ENCODE measurements at places on chromosomes 11 and 22.

GRCh38 chr11:45890886-45891550 lies 5.6 kb downstream of the MAPK8IP1 start:
- DNase-seq: no peak

DNA sequence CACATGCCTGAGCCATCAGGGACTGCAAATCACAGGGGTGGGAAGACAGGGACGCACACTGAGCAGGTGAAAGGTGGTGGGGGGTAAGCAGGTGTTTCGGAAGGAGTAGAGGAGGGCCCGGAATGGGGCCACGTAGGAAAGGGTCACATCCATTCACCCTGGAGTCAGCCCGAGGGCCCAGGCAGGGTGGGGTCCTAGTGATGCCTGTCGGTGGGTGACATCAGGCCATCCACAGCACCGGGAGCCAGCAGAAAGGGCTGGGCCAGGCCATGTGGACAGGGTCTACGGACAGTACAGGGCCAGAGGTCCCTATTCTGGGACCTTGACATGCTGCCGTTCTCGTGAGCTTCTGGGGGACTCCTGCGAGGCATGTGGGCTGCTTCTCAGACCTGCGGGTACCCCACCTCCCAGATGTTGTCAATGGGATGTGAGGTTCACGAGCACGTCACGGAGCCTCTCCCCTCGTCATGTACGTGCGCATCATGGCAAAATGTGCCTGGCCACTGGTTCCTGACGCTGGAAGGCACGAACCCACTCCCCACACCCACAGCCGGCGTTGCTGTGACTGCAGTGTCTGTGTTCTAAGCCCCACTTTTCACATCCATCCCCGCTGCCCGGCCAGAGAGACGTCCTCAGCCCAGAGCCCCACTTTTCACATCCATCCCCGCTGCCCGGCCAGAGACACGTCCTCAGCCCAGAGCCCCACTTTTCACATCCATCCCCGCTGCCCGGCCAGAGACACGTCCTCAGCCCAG lies 84.1 kb downstream of the FBLN1 start:
- DNase-seq: no peak

DNA sequence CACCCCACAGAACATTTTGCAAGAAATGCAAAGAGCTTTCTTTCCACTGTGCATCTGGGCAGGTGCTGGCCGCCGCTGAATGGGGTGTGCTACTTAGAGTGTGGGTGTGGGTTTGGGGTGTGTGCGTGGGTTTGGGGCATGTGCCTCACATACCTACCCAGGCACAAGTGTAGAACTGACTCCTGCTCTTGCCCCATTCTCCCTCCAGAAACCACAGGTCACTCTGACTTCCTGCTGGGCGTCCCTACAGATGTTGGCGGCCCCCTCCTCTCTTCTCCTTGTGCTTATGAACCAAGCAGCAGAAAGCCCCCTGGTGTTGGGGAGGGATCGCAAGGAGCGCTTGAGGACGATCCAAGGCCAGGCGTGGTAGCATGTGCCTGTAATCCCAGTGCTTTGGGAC lies 63.9 kb downstream of the GRIK4 start:
- no peak for DNase-seq

- DNase-seq: no peak
Measured at GRCh38 chr11:22477312-22477711, 139.1 kb downstream of the SLC17A6 start.
